Naive thymus-derived CD4-positive, alpha-beta T cell (primary cell): ENCODE measurements at places on chromosomes 11 and 22. TPM values are rescaled to one million over a fixed set of nuclear protein-coding genes. Genes with fewer than 3 reads are reported as not detected.

DEUP1 gene
- total RNA-seq: not detected in 2 replicates

TBC1D22A gene
- 37.5 TPM for total RNA-seq

MS4A7 gene
- 83.4 TPM for total RNA-seq

CDC42EP1 gene
- total RNA-seq: 0.89 and 1.4 TPM in 2 replicates

TECTA gene
- 0.66 TPM for total RNA-seq

TMPRSS5 gene
- total RNA-seq: 1.2 TPM

BEST1 gene
- total RNA-seq: 1.0 TPM

FAM83F gene
- total RNA-seq: 0.03 and 0.41 TPM in 2 replicates

GAS2L1 gene
- 0.37 TPM for total RNA-seq

HSPB2 gene
- total RNA-seq: not detected

PTH gene
- total RNA-seq: not detected

ZC3H12C gene
- 0.32 TPM for total RNA-seq
